ENCODE measurements at places on chromosomes 16 and 17. TPM values are rescaled to one million over a fixed set of nuclear protein-coding genes. Genes with fewer than 3 reads are reported as not detected.
A peak's percentile ranks its signal among the peaks of the same experiment; 100 is the strongest.

The C16orf89 gene
- total RNA-seq, result 2.9 TPM

The CLDN9 gene
- 1.2 TPM for total RNA-seq

DNA sequence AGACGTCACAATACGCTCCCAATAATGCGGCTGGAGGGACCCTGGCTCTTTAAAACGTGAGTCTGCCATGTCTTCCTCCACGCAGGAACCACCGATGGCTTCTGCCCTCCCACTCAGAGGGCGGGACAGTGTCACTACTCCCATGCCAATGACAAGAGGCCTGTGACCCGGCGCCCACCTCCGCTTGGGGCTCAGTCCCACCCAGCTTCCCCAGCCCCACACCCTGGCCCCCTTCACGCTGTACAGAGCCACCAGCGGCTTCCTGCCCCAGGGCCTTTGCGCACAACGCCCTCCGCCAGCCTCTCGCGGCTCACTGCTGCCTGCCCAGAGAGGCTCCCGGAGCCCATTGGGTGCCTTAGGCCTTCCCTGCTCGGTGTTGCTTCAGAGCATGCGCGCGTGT, 29.5 kb upstream of the ZNF469 start:
- peak; percentile 15 for DNase-seq

GRCh38 chr17:50778471-50778870, 11.2 kb upstream of the ANKRD40CL start:
- DNase-seq, result no peak

DNA sequence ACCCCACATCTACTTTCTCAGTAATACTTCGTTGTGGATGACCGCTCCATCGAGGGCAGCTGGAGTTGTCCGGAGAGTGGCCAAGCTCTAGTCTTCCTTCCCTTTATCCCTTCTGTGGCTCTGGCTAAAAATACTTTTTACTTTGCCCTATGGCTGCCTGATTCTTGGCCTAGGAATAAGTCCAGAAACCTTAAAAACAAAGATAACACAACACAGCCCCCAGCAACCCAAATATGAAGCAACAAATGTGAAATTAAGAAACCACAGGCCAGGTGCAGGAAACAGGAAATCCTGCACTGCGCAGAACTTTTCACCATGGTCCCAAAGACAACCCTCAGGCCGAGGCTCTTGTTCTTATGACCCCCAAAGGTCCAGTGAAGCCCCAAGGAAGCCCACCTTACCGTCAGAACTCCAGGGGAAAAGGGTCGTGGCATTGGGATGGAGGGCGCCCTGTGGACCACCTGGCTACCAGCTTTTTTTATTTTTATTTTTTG, 26.0 kb downstream of the TK2 start:
- DNase-seq, result no peak

DNA sequence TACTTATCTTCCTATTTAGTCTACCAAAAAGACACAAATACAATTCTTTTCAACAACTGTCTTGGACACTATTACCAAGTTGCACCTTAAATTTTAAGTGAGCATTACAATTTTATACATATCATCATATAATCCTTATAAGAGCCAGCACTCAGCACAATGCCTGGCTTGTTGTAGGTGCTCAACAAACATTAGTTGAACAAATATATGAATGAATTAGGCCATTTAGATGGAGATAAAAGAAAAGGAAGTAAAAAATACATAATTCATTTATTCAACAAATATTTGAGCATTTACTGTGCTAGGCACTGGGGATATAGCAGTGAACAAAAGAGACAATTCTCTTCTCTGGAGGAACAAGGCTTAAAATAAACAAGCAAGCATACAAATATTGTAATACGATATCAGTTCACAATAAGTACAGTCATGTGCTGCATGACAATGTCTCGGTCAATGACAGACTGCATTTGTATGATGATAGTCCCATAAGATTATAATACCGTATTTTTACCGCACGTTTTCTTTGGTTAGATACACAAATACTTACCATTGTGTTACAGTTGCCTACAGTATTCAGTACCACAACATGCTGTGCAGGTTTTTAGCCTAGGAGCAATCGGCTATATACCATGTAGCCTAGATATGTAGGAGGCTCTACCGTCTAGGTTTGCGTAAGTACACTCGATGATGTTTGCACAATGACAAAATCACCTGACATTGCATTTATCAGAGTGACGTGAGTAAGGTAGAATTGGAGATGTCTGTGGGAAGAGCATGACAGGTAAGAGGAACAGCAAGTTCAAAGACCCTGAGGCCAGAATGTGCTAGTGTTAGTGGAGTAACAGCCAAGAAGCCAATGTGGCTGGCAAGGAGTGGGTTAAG, 86.4 kb upstream of the HS3ST2 start:
- DNase-seq, result no peak

GRCh38 chr17:65446043-65446442, 115.4 kb downstream of the AXIN2 start:
- no peak for DNase-seq

- DNase-seq, result peak; percentile 76
Measured at GRCh38 chr17:64327201-64327930, 63.3 kb downstream of the PECAM1 start.

GRCh38 chr16:58732545-58733247, 1.4 kb downstream of the GOT2 start:
- DNase-seq, result no peak

All from left ventricle myocardium superior (tissue), 1 donor.